Activated CD8-positive, alpha-beta T cell treated with anti-CD3 and anti-CD28 coated beads, Interleukin-2, amount 10 ng/mL, durations not matched to agents 7 days and 5 days (primary cell): ENCODE measurements at places on chromosomes 11 and 22. TPM values are rescaled to one million over a fixed set of nuclear protein-coding genes. Genes with fewer than 3 reads are reported as not detected.

Gene ACTN3
- total RNA-seq: not detected

Gene CRYBB3
- total RNA-seq: not detected

Gene STX5
- 32.7 TPM for total RNA-seq

Gene TENM4
- total RNA-seq: not detected

Gene TRIM29
- total RNA-seq: not detected

Gene C11orf42
- total RNA-seq: not detected

Gene KIF18A
- 35.4 TPM for total RNA-seq

Gene ESAM
- 0.55 TPM for total RNA-seq

Gene OR52A1
- not detected for total RNA-seq

Gene HBE1
- total RNA-seq: not detected

Gene TTC36
- 0.37 TPM for total RNA-seq

Gene MOGAT2
- total RNA-seq: not detected

Gene SLC35F2
- 11.0 TPM for total RNA-seq

Gene GAL
- total RNA-seq: not detected

Gene APLP2
- 17.0 TPM for total RNA-seq

Gene OR52E8
- not detected for total RNA-seq

Gene FAT3
- not detected for total RNA-seq

Gene KCNJ4
- not detected for total RNA-seq

Gene OR56A1
- total RNA-seq: not detected
